ENCODE measurements at places on chromosomes 1 and 21.

DNA sequence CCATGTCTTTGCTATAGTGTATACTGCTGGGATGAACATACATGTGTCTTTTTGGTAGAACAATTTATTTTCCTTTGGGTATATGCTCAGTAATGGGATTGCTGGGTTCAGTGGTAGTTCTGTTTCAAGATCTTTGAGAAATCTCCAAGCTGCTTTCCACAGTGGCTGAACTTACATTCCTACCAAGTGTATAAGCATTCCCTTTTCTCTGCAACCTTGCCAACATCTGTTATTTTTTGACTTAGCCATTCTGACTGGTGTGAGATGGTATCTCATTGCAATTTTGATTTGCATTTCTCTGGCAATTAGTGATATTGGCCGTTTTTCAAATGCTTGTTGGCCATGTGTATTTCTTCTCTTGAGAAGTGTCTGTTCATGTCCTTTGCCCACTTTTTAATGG lies 37.5 kb upstream of the ANGPTL1 start:
- DNase-seq, result no peak

GRCh38 chr1:67721650-67722291 lies 36.8 kb downstream of the GADD45A start:
- DNase-seq, result no peak

- no peak for DNase-seq
Observed at GRCh38 chr1:26618561-26618960, 77.3 kb upstream of the ARID1A start.

GRCh38 chr1:1058921-1059493 lies 15.1 kb downstream of the RNF223 start:
- DNase-seq, result peak; percentile 64

GRCh38 chr1:17304826-17305175 lies 3.2 kb upstream of the PADI4 start:
- DNase-seq, result no peak

DNA sequence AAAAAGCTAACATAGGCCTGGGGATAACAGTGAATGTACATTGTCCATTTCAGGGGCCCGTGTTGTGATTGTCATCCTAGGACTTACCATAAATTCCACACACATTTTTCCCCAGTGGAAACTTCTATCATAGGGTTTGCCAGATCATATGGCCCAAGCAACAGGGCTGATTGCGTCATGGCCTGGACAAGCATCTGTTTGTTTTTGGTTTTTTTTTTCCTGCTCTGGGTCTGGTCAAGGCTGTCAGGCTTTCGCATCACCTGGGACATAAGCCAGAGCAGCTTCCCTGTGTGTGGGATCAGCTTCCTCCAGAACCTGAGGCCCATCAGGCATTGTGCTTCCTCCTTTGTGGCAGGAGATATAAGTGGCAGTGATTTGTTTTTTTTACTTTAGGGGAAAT lies 598.5 kb upstream of the USP24 start:
- DNase-seq, result no peak

- DNase-seq, result no peak
Observed at GRCh38 chr1:11891433-11892186, 32.9 kb upstream of the NPPB start.

GRCh38 chr1:221557013-221557412 lies 184.9 kb downstream of the DUSP10 start:
- DNase-seq, result no peak

DNA sequence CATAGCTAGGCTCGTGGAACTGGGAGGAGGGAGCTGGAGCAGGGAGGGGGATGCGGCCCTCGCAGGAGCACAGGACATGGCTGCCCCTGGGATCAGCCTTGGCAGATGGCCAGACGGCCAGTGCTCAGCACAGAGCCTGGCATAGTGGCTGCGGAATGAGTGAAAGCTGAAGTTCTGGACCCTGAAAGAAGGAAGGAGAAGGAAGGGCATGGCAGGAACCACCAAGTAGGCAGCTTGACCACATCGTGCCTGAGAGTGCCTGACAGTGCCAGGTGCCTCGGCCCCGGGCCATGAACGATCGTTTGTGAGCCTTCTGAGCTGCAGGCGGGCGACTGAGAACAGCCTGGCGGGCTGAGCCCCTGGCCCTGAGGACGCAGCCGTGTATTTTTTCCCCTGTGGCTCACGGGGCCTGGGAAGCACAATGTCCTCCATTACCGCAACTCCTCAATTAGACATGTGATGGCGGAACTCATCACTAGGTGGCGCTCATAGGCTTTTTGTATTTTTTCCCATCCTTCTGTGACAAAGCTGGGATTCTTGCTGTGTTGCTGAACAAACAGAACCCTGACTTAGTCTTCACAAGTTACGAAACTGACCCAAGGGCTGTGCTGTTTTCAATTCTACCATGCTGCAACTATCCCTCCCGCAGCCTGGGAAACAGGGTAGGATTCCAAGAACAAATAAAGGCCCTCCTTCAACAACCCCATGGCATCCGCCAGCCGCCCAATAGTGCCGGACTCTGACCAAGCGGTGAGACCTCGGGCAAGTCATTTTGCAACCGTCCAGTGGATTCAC lies 29.9 kb upstream of the TMEM61 start:
- DNase-seq, result peak; percentile 81

Data from activated naive CD4-positive, alpha-beta T cell treated with anti-CD3 and anti-CD28 coated beads for 36 hours (primary cell).